H7 (cell line): ENCODE measurements at places on chromosomes 7 and 10. TPM values are rescaled to one million over a fixed set of nuclear protein-coding genes. Genes with fewer than 3 reads are reported as not detected.

LEP gene
- total RNA-seq, result not detected in 2 replicates

GIMAP8 gene
- total RNA-seq, result not detected in 2 replicates

ACBD7 gene
- total RNA-seq, result 2.0 and 6.1 TPM in 2 replicates

PRKAR2B gene
- 22.9 and 29.9 TPM in 2 replicates for total RNA-seq

AGR2 gene
- total RNA-seq, result not detected in 2 replicates

NOBOX gene
- not detected in 2 replicates for total RNA-seq

CALHM1 gene
- total RNA-seq, result 0.07 TPM in 1 of 2 replicates, not detected in the other

CFAP46 gene
- 0.59 and 0.70 TPM in 2 replicates for total RNA-seq

MEPCE gene
- 47.1 and 50.5 TPM in 2 replicates for total RNA-seq

- no peak for DNase-seq
These were observed 56.8 kb upstream of the WDR11 start for GRCh38 chr10:120794390-120794789.

DNA sequence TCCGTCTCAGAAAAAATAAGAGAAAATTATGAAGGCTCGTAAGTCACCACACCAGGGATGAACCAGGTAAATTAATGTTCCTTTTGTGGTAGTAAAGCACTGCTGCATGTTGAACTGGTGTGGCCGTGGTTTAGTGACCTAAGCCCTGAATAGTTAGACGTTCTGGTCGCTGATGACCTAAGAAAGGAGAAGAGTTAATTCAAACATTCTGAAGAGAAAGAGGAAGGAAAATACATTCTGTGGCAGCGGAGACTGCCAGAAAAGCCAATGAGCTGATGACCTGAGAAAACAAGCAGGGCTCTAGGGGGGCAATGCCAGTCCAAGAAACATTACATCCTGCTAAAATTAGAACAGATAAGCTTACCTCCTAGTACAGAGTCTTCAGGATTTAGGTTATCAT lies 17.5 kb downstream of the DNAJC9 start:
- DNase-seq, result no peak

GRCh38 chr10:72794260-72794659 lies 99.3 kb upstream of the OIT3 start:
- no peak for DNase-seq

DNA sequence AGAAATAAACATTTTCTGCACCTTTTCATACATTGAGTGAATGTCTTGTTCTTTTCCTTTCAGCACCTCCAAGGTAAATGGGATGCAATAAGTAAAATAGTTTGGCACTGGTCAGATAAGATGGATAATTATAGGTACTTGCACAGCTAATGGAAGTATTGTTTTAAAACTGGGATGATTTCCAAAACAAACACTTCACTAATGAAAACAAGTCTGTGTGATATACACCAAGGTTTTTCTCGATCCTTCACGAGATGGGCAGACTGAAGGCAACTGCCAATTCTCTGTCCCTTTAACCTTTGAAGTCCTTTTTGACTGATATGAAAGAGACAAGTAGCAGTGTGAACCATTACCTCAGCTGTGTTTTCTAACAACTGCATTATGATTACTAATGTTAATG lies 423.8 kb downstream of the GFRA1 start:
- DNase-seq, result no peak

DNA sequence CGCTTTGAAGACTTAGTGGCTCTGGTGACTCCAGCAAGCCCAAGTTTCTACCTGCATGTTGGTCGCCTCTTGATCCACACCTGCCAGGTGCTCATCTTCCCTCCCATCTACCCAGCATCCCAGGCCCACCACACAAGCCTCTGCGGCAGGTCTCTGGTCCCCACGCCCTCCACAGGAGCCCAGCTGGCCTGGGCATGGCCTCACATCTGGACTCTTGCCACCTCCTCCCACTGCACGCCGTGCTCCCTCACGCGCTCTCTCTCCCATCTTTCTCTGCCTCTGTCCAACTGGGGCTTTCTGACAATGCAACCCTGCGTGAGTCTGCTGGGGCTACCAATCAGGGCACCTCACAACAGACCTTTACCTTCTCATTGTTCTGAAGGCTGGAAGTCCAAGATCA lies 50.2 kb upstream of the FGFR2 start:
- no peak for DNase-seq

DNA sequence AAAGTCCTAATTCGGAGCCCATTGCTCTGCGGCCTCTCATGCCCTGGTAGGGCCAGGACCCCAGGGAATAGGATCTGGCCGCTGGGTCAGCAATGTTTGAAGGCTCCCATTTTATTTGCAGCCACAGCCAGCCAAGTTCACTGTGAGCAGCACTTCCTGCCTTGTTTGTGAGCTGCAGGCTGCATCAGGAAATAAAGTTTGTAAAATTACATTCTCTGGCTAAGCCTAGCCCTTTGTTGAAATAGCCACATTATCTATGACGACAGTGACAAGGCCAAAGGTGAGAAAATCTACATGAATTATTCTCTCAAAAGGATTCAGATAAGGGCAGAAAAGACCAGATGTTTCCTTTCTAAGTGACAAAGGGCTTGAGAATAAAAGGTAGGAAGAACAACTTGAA lies 23.7 kb upstream of the ITGB1 start:
- DNase-seq, result no peak

DNA sequence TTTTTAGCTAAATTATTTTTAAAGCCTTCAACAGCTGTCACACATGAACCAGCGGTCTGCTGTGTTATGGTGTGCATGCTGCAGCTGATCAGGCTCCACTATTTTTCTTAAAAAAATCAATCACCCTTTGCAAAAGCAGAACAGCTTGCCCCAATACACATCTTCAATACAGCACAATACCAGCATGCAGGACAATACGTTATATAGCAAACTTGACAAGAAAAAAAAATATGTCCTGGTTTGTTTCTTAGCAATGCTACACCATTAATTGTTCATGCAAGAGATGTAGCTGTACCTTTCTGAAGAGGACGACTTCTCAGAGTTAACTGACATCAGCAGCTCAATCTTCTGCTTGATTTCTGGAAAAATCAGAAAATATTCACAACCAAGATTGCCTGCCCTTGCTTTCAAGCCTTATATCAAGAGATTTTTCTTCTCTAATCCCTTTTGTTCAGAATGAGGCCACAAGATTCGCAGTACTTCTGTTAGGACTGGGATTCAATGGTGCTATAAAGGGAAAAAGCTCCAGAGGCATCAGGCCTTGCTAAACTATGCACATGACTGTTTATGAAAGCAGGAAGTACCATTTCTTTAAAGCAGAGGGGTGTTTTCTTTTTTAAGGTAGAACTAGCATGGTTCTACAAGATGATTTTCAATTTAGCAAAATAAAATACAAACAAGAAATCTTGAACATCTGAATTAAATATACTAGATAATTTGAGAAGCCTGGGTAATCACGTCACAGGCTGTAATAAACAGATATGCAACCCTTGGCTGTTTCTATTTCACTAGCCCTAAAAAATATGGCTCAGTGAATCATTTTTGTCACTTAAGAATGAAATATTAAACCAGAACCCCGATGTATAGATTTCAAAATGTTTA lies 120.0 kb downstream of the SRPK2 start:
- DNase-seq, result no peak

DNA sequence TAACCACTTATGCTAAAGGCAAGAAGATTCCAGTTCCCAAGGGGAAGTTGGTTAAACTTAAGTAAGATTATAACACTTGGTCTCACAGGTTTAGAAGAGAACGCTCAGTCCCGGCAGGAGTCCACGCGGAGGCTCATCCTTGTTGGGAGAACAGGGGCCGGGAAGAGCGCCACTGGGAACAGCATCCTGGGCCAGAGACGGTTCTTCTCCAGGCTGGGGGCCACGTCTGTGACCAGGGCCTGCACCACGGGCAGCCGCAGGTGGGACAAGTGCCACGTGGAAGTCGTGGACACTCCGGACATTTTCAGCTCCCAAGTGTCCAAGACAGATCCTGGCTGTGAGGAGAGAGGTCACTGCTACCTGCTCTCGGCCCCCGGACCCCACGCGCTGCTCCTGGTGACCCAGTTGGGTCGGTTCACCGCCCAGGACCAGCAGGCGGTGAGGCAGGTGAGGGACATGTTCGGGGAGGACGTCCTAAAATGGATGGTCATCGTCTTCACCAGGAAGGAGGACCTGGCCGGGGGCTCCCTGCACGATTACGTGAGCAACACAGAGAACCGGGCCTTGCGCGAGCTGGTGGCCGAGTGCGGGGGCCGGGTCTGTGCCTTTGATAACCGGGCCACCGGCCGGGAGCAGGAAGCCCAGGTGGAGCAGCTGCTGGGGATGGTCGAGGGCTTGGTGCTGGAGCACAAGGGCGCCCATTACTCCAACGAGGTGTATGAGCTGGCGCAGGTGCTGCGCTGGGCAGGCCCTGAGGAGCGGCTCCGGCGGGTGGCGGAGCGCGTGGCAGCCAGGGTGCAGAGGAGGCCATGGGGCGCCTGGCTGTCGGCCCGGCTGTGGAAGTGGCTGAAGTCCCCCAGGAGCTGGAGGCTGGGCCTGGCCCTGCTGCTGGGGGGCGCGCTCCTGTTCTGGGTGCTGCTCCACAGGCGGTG lies 3.8 kb downstream of the GIMAP1 start:
- DNase-seq, result peak; percentile 38

DNA sequence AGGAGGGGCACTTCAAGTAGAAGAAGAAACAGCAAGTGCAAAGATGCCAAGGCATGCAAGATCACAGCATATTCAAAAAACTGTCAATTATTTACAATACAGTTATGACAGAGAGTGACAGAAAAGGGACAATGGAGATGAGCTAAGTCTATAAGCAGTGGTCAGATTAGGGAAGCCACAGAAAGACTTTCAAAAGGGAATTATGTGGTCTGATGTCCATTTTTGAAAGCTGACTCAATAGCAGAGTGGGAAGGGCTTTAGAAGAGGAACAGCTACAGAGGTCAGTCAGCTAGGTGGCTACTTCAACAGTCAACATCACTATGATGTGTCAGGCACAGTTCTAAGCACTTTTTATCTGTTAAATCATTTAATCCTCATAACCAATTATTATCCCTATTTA lies 45.2 kb upstream of the SPOCK2 start:
- no peak for DNase-seq

DNA sequence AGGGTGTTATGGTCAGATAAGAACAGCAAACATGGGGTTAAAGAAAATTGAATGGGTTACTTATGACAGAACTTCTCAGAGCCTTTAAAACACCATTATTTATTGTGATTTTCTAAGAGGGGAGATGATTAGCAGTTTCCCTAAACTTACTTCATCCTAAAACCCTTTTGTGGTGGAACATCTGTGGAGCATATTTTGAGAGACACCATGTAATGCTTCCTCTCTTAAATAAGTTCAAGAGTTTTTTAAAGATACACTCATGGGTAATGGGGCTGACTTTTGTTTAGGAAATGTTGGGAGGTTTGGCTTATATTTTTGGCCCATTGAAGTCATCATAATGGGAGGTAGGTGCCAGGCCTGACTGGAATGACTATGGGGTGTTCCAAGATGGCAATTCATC lies 8.4 kb upstream of the PDCD4 start:
- DNase-seq, result no peak

DNA sequence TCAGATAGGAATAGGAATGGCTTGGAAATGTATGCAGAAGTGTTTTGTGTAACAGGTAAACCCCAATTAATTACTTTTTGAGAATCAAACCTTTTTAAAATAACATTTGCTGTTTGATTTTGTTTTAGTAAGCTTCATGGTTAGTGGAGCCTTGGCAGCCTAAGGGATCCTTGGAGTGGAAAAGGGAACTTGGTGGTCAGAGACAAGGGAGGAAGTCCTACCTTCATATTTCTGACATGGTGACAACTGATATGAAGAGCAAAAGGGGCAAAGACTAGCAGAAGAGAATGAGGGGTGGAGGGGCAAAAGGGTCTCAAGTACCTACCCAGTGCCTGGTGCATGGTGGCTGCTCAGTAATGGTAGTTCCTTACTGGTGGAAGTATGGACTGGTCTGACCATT lies 32.3 kb downstream of the AHCYL2 start:
- no peak for DNase-seq

DNA sequence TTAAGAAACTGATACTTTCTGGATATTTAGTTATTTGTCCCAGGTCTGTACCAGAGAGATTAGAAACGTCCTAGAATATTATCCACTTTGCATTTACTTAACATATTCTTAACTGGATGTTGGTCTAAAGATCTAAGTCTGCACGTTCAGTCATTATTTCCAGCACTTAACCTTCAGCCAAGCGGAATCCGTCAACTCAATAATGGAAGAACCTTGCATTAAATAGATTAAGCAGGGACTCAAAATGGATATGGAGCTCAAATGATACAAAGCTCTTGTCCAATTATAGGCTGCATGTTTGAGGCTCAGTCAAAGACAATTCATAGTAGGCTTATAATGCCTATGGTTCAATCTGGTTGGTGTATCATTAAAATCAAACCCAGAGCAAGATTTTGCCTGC lies 162.9 kb downstream of the SEMA3D start:
- DNase-seq, result no peak

DNA sequence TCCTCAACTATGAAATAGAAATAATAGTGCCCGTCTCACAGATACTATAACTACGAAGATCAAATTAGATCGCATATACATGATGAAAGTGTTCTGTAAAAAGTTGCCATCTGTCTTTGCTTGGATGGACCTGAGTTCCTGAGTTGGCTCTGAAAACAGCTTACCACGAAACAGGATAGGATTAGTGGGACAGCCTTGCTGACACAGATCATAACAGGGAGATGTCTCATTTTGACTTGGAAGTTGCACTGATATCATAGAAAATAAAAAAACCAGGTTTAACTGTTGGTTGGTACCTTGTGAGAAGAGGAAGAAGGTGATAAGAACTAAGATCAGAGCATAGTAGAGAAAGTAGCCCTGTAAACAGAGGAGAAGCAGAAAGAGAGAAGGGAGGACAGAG lies 79.3 kb upstream of the AGBL3 start:
- no peak for DNase-seq

GRCh38 chr10:58937423-58937822 lies 239.0 kb upstream of the PHYHIPL start:
- no peak for DNase-seq

DNA sequence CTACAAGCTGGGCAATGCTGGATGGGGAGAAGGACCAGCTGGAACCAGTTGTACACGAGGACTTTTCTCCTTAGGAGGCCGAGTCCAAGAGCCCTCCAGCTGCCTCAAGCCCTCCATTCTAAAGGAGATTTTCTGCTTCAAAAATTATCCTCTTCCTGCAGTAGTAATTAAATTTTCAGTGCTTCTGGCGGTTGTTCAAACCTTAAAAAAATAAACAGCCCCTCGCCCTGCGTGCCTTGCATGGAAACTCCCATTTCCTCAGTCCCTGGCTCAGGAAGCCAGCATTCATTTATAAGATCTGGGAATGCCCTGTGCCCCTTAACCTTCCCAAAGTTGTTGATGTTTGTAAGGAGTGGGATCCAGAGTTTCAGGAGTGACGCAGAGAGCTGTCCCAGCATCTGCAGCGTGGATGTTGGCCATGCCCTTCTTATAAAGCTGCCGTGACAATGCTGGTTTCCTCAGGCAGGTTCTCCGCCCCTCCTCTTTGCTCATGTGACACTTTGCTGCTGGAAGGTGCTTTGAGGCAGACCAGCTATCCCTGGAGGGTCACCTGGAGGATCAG lies 24.0 kb upstream of the ACTR3B start:
- peak; percentile 41 for DNase-seq

GRCh38 chr10:101043363-101043707 lies 12.3 kb downstream of the SFXN3 start:
- no peak for DNase-seq

DNA sequence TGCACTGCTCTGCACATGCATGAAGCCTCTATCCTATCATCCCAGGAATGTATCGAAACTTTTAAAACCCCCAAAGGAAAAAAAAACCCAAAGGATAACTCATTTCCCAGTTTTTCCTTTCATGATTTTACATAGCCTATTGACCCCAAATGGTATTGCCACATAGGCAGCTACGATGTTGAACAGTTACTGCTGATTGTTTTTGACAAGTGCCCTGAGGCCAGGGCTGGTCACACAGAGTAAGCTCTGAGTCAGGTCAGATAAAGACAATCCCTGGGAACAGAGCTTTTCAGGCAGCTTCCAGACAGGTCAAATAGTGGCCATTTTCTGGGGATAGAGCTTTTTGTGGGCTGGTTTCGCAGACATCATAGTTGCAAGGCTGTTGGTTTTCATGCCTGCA lies 52.1 kb downstream of the MYL10 start:
- no peak for DNase-seq
